ENCODE measurements at places on chromosomes 1 and 21.

- DNase-seq, result no peak
Measured at GRCh38 chr1:66925558-66925910, 744 bp downstream of the MIER1 start.

DNA sequence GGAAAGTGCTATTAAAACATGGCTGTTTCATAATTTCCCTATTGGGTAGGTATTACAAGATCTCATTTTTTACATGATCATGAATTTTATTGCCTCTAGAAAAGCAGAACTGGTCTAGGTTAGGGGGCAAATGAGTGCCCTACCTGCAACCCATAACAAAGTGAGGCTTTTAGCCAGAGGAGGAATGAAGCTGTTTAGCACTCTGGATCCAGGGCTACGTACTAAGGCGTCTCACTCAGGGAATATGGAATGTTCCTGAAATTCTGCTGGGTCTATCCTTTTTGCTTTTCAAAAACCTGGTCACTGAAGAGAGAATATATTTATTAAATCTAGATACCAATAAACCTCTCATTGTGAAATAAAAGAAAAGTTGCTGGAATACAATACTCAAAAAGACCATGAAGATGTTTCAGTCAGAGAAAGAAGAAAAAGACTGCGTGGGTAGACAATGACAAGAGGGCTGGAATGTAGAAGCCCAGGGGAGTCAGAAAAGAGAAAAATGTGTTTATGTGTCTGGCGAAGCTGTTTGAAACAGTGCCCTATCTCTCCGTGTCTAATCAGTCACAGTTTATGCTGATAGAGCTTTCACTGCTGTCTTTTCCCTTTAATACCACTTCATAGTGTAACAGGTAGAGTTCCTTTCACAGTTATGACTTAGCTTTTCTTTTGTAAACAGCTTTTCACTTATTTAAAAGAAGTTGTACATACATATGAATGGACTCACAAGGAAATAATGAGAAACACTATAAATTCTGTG, 25.0 kb upstream of the SYDE2 start:
- no peak for DNase-seq

DNA sequence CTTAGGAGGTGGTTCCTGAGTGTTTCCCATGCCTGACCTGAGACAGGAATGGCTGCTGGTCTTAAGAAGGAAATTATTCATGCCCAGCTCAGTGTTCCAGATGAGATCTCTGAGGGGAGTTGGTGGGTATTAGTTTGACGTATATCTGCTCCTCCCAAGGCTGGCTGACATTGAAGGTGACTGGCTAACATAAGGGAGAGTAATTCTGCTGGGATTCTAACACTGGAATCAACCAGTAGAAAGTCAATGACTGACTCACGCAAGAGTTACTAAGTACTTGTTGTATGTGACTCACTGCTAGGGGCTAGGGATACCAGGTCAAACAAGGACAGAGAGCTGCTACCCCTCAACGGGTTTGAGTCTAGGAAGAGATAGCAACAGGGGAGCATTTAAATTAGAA, 177.3 kb downstream of the CACNA1E start:
- DNase-seq, result no peak

GRCh38 chr1:33358795-33359503, 38.1 kb upstream of the A3GALT2 start:
- DNase-seq, result no peak

DNA sequence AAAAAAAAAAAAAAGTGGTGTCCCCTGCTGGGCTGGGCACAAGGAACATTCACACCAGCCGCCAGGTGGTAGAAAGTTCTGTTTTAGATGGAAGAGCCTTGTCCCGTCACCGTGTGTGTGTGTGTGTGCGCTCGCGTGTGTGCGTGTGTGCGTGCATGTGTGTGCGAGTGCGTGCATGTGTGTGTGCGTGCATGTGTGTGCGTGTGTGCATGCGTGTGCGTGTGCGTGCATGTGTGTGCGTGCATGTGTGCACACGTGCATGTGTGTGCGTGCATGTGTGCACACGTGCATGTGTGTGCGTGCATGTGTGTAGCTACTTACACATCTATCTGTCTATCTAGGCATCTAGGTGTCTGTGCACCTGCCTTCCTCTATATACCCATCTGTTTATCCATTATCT, 491.7 kb downstream of the NPHP4 start:
- DNase-seq, result no peak

DNA sequence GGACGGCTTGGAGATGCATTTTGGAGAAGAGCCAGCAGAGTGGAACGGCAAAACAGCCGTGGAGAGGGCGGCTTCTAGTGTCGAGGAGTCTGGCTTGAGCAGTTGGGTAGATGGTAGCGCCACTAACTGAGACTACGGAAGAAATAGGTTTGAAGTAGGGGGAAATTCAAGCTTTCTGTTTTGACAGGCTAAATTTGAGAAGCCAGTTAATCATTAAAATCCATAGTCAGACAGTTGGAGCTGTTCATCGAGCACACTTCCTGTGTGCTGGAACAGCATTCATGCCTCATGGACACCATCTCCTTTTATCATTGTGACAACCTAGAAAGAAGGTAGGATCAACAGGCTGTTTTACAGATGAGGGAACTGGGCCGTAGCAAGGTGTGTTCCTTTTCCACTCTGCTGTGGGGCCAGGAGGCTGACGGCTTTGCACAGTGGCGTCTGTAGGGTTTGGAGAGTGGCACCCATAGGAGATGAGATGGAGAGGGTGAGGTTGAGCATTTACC, 3.4 kb upstream of the PKLR start:
- no peak for DNase-seq

DNA sequence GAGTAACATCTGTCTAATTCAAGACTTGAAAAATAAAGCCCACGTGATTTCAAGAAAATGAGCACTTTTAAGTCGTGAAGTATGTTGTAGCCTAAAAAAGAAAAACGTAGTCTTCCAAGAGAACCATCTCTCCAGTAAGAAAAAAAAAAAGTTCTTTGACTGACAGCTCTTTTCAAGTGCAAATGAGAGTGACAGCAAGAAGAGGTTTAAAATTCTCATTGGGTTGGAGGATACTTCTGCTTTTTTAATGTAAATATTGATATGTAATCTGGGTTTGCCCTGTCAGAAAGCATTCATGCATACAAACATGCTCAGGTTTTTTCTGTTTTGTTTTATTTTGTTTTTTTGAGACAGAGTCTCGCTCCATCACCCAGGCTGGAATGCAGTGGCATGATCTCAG, 32.3 kb upstream of the PRDM2 start:
- DNase-seq, result no peak

GRCh38 chr21:17976691-17977090, 157.5 kb upstream of the C21orf91 start:
- no peak for DNase-seq

GRCh38 chr1:40266786-40267535, 8.9 kb downstream of the ZMPSTE24 start:
- DNase-seq, result no peak

DNA sequence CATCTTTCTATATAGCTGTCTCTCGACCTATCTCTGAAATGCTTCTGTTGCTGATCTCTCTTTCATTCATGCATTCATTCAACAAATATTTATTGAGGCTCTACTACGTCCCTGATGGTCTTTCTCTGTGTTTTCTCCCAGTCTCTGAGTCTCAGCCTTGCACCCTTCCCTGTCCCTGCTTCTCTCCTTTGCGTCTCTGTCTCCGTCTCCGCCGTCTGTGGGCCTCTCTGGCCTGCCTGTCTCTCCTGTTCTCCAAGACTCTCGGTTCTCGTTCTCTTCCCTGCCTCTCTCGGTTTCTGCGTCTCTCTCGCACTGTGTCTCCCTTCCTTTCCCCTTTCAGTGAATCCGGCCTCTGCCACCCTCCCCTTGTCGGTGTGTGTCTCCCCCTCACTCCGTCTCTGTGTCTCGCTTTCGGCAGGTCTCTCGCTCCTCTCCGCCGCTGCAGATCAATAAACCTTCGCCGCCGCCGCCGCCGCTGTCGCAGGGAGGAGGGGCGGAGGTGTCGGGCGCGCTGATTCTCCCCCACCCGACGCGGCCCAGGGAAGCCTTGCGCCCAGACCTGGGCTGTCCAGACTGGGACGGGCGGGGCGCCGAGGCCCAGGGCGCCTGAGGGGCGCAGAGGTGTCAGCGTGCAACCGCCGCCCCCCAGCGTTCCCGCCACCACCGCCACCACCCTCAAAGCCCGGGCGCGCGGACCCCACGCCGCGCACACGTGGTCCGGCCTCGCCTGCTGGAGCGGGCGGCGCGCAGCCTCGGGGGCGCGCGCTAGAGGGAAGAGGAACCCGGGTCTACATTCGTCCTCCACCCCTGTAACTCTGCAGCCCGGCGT, 3.0 kb downstream of the EFNA3 start:
- DNase-seq, result peak; percentile 25

GRCh38 chr21:37535130-37535529, 168.6 kb downstream of the DYRK1A start:
- no peak for DNase-seq

GRCh38 chr21:16538936-16539440, 809.2 kb downstream of the USP25 start:
- no peak for DNase-seq

GRCh38 chr1:209899948-209900347, 38.1 kb upstream of the SYT14 start:
- DNase-seq, result no peak

DNA sequence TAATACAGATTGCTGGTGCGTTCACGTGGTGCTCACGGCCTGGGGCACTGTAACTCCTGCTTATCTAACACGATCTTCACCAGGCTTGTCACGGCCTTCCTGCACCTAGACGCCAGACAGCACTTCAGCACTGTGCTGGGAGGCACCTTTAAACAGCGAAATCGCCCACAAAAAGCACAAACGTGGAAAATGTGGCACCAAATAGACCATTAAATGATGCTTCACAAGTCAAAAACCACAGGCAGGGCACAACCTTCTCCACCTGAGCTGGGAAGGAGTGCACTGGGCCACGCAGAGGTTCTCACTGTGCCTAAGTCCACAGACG, 20.0 kb downstream of the IBA57 start:
- DNase-seq, result no peak

DNA sequence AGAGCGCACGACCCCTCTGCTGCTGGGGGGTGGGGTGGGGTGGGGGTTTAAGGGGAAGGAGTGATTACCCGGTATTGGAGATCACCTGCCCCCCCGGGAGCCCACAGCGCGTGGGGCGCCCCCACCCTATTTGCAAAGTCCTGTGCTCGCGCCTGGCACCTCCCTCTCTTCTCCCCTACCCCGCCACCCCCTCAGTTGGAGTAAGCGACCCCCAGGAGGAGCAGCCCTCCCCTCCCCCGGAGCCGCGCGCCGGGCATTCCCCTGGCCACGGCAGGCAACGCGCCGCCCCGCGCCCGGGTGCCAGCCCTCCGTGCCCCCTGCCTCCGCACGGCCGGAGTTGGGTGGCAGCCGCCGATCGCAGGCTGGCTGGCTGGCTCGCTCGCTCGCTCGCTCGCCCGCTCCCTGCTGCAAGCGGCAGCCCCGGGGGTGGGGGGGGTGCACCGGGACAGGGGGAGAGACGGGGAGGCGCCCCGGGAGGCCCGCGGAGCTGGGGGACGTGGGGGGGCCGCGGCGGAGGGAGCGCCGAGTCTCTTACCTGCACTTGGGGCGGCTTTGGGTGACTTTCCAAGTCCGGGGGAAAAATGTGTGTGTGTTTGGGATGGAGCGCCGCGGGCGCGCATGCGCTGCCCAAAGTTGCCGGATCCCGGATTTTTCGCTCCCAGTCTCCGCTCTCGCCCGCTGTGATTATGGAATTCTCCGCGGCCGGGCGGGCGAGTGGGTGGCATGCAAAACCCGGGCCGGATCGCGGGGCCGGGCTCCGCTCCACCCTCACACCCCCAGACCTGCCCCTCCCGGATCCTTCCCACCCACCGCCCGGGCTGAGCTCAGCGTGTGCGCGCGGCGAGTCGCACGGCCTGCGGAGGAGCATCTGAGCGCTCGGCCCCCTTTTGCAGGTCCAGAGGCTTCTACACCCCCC, at the start of gene CASZ1:
TSS of gene CASZ1 (minus strand) at position 618 of the 916 bp plus-strand sequence. CDS start 102,757 bp downstream, outside the sequence.
- DNase-seq, result no peak

DNA sequence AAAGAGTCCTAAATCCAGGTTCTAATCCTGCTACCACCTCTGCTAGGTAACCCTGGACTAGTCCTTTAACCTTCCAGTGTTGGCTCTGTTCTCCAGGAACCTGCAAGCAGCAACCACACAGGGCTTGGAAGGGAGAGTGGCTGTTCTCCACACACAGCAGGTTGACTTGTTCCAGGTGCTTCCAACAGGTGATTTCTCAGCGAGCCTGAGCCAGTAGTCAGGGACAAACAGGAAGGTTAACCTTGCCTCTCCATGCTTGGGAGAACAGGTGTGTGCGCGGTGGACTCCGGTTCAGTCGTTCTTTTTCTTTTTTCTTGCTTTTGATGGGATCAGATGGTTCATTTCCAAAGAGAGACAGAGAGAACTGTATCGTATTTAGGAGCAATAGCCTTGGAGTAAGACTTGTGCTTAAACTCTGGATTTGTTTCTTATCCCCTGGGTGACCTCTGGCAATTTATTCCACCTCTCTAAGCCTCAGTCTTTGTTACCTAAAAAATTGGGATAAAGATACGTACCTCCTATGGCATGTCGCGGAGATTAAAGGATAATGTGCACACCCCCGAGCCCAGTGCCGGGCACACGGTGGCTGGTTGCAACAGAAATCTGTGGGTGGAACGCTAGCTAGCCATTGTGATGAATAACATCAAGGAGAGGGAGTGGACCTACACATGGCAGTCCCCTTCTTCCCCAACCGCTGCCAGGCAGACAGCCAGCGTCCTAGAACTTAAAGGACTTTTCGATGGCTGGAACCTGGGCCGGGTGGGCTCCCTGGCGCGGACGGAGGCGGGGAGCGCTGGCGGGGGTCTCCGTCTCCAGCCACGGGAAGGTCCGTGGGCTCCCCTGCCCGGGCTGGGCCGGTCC, 583 bp upstream of the CACHD1 start:
- DNase-seq, result no peak

- DNase-seq, result no peak
Measured at GRCh38 chr1:102691592-102692090, 416.7 kb downstream of the COL11A1 start.

- DNase-seq, result no peak
Measured at GRCh38 chr1:231507476-231508355, 20.8 kb upstream of the TSNAX start.

GRCh38 chr1:93522721-93523120, 74.8 kb downstream of the FNBP1L start:
- no peak for DNase-seq

- DNase-seq, result no peak
Measured at GRCh38 chr1:75083223-75083622, 51.0 kb upstream of the LHX8 start.

- no peak for DNase-seq
Measured at GRCh38 chr1:53585565-53585964, 126.4 kb downstream of the DMRTB1 start.

DNA sequence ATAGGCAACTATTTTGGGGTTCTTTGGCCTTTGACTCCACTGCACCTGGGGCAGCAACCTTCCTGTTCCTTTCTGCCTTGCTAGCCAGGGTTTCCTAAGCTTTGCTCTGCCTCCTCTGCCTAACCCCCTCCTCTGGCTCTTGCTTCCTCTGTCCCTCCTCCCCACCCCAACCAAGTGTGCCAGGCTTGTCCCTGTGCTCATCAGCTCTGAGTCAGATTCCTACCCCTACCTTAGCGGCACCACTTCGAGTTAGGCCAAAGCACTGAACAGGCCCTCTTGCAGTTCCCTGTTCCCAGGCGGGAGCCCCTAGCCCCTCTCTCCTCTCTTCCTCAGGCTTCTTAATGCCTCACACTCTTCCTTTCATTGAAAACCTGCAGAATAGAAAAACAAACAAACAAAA, 74.8 kb upstream of the HAO2 start:
- DNase-seq, result no peak

- no peak for DNase-seq
Measured at GRCh38 chr1:65065524-65066418, 82.2 kb upstream of the AK4 start.
